Stimulated activated CD8-positive, alpha-beta memory T cell treated with anti-CD3 and anti-CD28 coated beads, Interleukin-4, amount 100 ng/mL, for 4 hours (primary cell): ENCODE measurements at places on chromosomes 2 and 18.

GRCh38 chr2:239644011-239644410, 243.2 kb upstream of the HDAC4 start:
- no peak for DNase-seq

DNA sequence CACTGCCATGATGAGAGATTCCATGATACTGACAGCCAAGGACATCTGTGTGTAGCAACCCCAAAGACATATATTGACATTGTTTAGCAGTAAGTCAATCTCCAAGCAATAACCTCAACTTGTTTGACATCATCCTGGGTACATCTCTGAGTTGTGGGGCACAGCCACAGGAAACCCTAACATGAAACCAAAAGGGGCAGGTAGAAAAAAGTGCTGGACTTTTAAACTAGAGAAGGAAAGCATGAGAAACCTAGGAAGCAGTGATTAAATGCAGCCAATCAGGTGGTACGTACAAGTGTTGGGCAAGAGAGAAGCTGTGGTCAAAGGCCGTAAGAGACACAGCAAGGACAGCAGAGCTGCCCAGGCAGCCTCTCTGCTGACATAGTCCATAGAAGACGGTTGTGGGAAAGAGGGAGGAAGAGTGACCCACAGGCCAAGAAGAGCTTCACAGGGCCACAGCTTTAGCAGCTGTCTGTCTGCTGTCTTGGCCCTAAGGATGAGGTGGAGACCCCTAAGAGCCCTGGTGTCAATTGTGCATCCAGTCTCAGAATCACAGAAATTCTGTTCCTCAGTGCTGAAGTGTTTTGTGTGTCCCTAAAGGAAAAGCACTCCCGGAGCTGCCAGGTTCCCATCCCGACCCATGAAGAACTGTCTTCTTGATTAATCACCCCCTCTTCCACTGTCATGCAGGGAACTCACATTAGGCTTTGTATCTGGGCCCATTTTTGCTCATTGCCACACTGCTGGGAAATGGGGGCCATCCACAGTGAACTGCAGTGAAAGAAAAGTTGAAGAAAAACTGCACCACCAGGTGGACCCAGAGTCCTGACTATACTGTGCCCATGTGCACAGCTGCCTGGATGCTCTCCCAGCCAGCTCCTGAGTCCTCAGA, 25.4 kb upstream of the CHN1 start:
- DNase-seq, result no peak

DNA sequence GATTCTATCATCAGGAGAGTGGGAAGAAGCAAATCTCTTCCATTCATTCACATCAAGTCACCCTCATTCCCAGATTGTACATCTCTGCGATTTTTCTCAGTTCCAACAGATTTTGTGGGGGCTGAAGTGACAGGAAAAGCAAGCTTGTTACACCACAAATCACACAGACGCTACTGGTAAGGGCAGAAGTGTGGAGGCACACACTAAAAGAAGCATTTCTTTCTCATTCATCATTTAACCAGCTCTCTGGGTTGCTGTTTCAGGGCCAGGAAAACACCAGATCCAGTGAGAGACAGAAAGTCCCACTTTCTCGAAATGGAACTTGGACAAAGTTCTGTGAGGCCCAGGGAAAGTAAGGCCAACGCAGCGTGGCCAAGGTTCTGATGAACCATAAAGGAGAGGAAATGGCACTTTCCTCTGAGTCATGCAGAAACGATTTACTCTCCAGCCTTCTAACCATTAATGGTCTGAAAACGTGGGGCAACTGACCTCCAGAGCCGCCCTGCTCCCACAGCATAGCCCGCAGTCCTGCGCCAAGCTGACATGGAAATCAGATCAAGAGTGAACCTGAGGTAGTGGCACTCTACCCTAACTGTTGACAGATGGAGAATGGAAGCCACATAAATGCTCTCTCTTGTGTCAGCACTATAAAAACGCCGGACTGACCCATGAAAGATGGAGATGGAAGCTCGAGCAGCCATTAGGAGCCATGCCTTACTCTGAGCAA, 191.0 kb downstream of the C1D start:
- DNase-seq, result no peak

DNA sequence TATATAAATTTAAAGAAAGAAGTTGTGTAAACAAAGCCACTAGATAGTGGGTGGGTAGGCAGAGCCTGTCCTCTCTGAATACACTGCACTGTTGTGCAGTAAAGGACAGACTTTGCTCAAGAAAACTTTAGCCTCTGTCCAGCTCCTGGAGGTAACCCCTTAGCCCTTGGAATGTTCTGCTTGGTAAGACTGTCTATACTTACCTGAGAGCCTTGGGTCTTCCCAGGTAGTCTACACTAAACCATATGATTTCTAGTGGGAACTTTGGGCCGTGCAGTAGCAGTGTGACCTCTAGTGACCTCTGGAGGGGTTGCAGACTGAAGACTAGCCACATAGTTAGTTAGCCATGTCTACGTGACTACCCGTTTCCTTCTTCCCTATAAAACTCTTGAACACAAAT, 678.3 kb upstream of the NRXN1 start:
- DNase-seq, result no peak

GRCh38 chr2:45167920-45168629, 158.8 kb upstream of the SIX2 start:
- DNase-seq, result no peak

DNA sequence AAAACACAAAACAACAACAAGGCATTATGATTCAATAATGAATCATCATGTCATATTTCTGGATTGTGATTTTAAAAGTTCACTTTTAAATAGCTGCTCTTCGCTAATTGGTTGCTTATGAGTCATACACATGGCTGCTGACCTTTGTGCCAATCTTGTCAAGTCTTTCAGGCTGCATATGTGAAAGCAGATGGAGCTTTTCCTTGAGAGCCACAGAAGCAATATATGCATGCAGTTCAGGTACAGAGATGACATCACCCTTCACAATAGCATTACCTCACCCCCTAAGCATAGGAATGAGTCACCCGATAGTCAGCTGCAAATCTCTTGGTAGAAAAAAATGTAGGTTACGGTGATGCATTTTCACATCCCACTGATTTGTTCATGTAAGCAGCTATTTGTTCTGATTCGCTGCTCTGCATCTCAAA, 27.2 kb downstream of the EIF2AK3 start:
- DNase-seq, result peak; percentile 7

GRCh38 chr2:44079686-44080085, 83.9 kb upstream of the LRPPRC start:
- DNase-seq, result no peak
